ENCODE measurements at places on chromosomes 3 and 15. TPM values are rescaled to one million over a fixed set of nuclear protein-coding genes. Genes with fewer than 3 reads are reported as not detected.
A peak's percentile ranks its signal among the peaks of the same experiment; 100 is the strongest.

The ARRDC4 gene
- total RNA-seq, result 2.1 TPM

The MELTF gene
- 2.6 TPM for total RNA-seq

DNA sequence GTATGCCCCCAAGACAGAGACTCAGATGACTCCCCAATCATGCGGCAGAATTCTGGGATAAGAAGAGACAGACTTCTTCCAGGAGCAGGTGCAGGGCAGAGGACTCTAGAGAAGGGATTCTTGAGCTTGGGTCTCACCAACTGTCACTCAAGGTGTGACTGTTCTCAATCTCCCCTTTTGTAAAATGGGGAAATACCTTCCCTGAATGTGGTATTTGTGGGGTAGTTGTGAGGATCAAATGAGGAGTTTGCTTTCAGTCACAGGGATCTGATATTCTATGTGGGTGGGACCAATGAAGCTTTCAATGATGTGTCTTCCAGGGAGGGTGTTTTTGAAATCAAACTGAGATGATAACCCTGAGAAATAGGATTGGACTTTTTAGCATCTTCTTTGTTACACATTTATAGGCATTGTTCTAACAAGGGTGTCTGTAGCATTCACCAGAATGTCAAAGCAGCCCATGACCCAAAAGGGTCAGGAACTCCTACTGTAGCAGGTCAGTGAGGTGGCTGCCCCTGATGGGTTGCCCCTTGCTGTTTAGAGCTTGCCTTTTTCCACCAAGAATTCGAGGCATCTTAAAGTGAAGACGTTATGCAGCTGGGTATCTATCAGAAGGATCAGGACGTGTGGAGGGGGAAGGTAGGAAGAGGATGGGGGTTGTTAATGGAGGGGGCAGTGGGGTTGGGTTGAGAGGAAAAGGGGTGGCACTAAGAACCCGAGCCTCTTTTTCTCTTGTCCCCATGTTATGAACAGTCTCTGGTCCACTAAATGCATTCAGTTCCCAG lies 28.8 kb downstream of the UMPS start:
- H3K36me3 ChIP-seq, result peaks cover 13% of the 10 kb centered on the region
- no peak overlapping the region for H3K27ac ChIP-seq
- H3K4me3 ChIP-seq, result no peak overlapping the region
- H3K4me1 ChIP-seq, result peaks cover 12% of the 10 kb centered on the region
- no peak for DNase-seq

The ZNF106 gene
- 102 TPM for total RNA-seq

GRCh38 chr15:45496658-45497057 lies 25.9 kb downstream of the SLC30A4 start:
- no peaks in the 10 kb centered on the region for H3K27me3 ChIP-seq
- H3K36me3 ChIP-seq, result no peaks in the 10 kb centered on the region
- no peak for DNase-seq
- H3K4me1 ChIP-seq, result no peaks in the 10 kb centered on the region

DNA sequence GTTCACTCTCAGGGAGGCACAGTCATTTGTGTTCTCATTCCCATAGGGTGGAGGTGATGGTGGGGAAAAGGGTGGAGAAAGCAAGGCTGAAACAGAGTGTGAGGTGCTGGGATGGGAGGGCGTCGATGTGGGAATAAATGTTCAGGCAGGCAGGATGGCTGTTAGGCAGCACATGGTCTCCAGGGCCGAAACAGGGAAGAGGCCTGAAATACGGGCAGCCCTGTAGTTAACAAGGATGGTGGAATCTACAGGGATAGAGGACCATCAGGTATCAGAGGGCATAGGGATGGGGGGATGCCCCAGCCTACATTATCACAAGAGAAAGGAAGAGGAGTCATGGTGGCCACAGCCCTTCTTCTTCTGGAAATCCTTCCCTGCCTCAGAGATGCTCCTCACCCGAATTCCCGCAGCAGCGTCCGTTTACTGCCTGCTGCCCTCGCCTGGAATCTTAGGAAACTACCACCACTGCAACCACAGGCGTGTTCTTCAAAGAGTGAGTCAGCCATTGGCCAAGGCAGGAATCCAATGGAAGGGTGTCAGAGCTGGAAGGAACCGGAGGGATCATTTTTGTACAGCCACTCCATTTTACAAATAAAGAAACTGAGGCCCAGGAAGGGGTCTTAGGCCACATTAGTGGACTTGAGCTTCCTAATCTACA lies 49.7 kb upstream of the POMGNT2 start:
- H3K36me3 ChIP-seq, result no peaks in the 10 kb centered on the region
- no peaks in the 10 kb centered on the region for H3K4me1 ChIP-seq
- no peaks in the 10 kb centered on the region for H3K27me3 ChIP-seq
- H3K4me3 ChIP-seq, result no peak overlapping the region
- no peak overlapping the region for H3K27ac ChIP-seq

- no peak overlapping the region for H3K27ac ChIP-seq
- DNase-seq, result no peak
- H3K36me3 ChIP-seq, result no peaks in the 10 kb centered on the region
Measured at GRCh38 chr3:90035643-90036042, 928.2 kb downstream of the EPHA3 start.

GRCh38 chr15:94421706-94422105 lies 190.3 kb downstream of the MCTP2 start:
- no peaks in the 10 kb centered on the region for H3K36me3 ChIP-seq
- DNase-seq, result no peak
- H3K4me3 ChIP-seq, result no peak overlapping the region

DNA sequence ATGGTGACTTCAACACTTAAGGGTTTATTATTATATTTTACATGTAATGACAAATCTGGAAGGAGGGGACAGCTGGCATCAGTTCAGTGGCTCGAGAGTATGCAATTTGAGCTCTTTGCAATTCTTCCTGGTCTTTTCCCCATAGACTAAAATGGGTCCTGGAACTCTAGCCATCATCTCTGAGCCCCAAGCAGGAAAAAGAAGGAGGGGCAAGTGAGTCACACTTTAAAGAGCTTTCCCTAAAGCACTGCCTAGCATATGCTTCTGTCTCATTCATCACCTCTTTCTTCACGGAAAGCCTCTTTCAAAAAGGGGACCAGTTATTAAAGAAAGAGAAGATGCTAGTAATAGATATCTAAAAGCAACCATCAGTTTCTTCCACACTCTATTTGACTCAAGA lies 466.3 kb downstream of the ZIC1 start:
- DNase-seq, result no peak
- no peaks in the 10 kb centered on the region for H3K36me3 ChIP-seq
- H3K27me3 ChIP-seq, result no peaks in the 10 kb centered on the region
- H3K4me1 ChIP-seq, result no peaks in the 10 kb centered on the region
- no peak overlapping the region for H3K4me3 ChIP-seq

GRCh38 chr15:35506272-35506870 lies 39.6 kb downstream of the DPH6 start:
- H3K4me3 ChIP-seq, result no peak overlapping the region
- peaks cover 45% of the 10 kb centered on the region for H3K4me1 ChIP-seq
- peak; percentile 28 for DNase-seq

GRCh38 chr3:186713499-186713898 lies 3.7 kb upstream of the KNG1 start:
- no peaks in the 10 kb centered on the region for H3K4me1 ChIP-seq
- H3K27ac ChIP-seq, result no peak overlapping the region
- H3K27me3 ChIP-seq, result no peaks in the 10 kb centered on the region
- no peak overlapping the region for H3K4me3 ChIP-seq
